ENCODE measurements at places on chromosomes 7 and 10.

DNA sequence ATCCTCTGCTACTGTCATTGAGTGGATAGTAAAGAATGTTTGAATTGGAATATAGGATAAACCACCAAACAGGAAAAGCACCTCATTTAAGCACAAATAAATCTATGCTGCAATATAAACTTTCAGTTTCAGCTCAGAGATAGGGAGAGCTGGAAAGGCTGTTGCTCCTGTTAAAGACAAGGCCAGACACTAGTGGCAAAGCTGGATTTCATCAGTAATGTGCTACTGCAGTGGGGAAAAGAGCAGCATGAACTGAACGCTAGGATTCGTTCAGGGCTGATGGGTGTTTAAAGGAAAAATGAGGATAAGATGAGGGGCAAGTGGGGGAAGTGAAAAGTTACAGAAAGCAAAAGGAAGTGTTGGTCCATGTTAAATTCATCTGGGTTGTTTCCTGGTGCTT, 775.4 kb upstream of the COBL start:
- H3K4me3 ChIP-seq, result no peak overlapping the region
- H3K27ac ChIP-seq, result no peak overlapping the region
- H3K4me1 ChIP-seq, result no peaks in the 10 kb centered on the region
- DNase-seq, result no peak

GRCh38 chr7:71457846-71458590, 326.1 kb downstream of the GALNT17 start:
- H3K4me3 ChIP-seq, result no peak overlapping the region
- H3K36me3 ChIP-seq, result no peaks in the 10 kb centered on the region
- H3K27ac ChIP-seq, result no peak overlapping the region

DNA sequence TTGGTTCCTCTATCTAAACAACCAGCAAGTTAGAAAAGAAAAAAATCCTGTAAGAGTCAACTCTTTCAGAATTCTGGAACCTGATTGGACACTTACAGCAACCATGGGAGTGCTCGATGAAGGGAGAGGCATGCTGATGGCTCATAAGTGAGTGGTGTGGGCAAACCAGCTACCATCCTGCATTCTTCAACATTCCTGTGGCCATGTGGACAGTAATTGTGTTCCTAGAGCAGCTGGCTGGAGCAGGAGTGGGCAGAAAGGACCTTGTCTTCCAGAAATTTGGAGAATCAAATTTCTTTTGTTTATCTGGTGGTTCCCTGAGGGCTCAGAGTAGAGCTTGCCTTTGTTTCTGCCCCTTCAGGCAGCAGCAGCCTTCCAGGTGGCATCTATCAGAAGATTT, 22.5 kb upstream of the MYL7 start:
- peak; percentile 51 for DNase-seq
- H3K36me3 ChIP-seq, result no peaks in the 10 kb centered on the region
- H3K27ac ChIP-seq, result no peak overlapping the region
- no peaks in the 10 kb centered on the region for H3K27me3 ChIP-seq

DNA sequence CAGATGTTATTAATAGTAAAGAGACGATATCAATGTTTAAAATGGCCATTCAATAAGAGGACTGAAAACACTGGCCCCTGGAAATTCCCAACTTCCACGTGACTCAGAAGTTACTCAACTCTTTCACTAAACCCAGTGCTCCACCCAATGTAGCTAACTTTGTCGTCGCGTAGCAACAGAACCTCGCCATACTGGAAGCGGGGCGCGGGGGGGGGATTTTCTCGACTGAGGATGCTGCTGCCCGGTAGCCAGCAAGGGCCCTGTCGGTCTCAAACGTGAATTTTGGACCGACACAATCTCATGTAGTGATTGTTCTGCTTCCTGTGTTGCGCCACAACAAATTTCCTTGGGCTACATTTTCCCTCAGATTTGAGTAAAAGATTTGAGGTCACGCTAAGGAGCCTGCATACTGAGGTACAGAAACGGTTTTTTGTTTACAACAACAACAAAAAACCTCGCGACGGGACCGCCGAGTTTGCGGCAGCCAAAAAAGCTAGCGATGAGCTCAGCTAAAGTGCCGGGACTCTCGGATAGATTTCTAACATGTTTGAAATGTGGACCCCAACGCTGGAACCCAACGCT, 977 bp upstream of the SFR1 start:
- H3K27ac ChIP-seq, result peak overlapping the region; percentile 100
- H3K36me3 ChIP-seq, result no peaks in the 10 kb centered on the region
- H3K4me3 ChIP-seq, result peak overlapping the region; percentile 77
- DNase-seq, result peak; percentile 94

DNA sequence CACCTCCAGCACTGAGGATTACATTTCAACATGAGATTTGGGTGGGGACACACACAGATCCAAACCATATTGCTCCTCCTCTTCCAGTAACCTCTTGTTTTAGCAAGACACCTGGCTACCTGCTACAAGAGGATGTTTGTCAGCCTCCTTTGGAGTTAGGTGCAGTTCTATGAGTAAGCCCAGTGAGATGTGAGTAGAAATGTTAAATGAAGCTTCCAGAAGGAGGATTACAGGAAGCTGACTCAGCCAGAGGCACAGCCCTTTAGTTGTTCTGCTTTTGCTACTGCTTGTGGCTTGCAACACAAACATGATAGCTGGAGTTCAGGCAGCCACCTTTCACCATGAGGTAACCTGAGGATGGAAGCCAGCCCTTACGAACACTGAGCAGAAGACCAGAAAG, 382.7 kb upstream of the RNF32 start:
- no peaks in the 10 kb centered on the region for H3K36me3 ChIP-seq
- DNase-seq, result no peak
- H3K27me3 ChIP-seq, result no peaks in the 10 kb centered on the region
- H3K4me3 ChIP-seq, result no peak overlapping the region
- no peaks in the 10 kb centered on the region for H3K4me1 ChIP-seq

DNA sequence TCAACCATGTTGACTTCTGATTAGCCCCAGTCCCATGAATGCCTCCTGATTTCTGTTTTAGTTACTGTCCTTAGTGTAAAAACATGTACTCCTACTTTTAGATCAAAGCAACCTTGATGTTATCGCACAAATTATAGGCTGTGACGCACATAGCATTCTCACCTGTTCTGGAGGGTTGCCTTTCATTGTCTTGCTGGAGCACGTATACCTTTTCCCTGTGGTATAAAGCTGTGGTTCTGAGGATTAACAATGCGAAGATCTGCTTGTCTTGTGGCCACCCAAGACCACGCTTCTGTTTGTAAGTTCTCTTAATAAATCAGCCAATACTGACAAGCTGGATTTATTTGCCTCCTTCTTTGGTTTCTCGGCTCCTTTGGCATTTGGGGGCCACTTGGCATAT, 30.1 kb upstream of the GLCCI1 start:
- no peak overlapping the region for H3K27ac ChIP-seq
- H3K4me3 ChIP-seq, result no peak overlapping the region
- no peak for DNase-seq
- H3K27me3 ChIP-seq, result no peaks in the 10 kb centered on the region
- no peaks in the 10 kb centered on the region for H3K36me3 ChIP-seq

DNA sequence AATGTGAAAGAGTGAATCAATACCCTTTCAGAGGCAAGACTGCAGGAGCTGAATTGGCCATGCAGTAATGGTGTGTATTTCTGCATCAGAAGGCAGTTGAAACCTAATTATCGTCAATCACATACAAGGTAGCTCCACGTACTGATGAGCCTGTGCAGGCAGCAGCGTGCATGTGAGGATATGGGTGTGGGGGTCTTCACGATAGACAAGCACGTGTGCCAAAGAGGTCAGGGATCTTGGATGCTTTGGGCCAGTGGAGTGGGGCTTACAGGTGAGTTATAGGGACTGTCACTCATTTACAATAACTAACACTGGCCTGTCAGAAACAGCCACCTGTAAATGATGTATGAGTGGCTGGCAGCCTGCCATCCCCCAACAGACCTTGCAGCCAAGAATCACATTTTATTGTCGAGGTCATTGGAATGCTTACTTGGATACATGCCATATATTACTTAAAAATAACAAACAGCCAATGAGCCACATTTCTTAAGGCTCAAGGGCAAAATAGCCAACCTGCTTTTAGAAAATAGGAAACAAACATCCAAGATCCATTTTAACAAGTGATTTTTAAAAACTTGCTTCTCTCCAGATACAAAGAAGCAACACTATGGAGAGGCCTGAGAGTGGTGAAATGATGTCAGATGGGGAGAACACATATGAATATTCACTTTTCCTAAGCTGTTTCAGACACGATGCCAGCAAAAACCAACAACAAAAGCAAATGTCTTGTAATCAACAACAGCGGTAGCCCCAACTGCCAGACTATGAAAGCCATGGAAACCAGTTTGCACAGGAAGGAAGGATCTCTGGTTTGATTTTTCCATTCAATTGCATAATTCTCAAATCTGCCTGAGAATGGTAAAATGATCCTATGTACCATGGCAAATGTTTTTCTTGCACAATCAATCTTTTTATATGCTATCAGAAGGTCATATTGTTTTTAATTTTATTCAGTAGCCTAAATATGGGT, 210.7 kb downstream of the SKAP2 start:
- no peaks in the 10 kb centered on the region for H3K4me1 ChIP-seq
- H3K27ac ChIP-seq, result no peak overlapping the region
- H3K36me3 ChIP-seq, result no peaks in the 10 kb centered on the region
- H3K4me3 ChIP-seq, result no peak overlapping the region

DNA sequence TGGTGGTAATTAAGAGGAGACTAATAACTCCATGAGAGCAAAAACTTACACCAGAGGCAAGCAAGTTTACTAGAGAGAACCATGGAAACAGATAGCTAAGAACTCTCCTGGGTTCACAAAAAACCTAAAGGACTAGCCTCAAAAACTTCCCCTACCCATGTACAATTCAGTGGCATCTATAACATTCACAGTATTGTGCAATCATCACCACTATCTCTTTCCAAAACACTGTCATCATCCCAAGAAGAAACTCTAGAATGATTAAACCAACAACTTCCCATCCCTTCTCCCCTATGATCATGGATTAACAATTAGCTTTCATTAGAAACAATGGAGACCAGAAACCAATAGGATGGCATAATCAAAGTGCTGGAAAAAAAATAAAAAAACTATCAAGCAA, 1038.3 kb downstream of the LRMDA start:
- no peak for DNase-seq
- no peak overlapping the region for H3K4me3 ChIP-seq
- no peak overlapping the region for H3K27ac ChIP-seq
- H3K27me3 ChIP-seq, result no peaks in the 10 kb centered on the region
- no peaks in the 10 kb centered on the region for H3K36me3 ChIP-seq

- H3K4me3 ChIP-seq, result no peak overlapping the region
- H3K27me3 ChIP-seq, result no peaks in the 10 kb centered on the region
- H3K36me3 ChIP-seq, result no peaks in the 10 kb centered on the region
- H3K27ac ChIP-seq, result no peak overlapping the region
- no peak for DNase-seq
Measured at GRCh38 chr10:104351061-104351702, 2.5 kb upstream of the CFAP58 start.

DNA sequence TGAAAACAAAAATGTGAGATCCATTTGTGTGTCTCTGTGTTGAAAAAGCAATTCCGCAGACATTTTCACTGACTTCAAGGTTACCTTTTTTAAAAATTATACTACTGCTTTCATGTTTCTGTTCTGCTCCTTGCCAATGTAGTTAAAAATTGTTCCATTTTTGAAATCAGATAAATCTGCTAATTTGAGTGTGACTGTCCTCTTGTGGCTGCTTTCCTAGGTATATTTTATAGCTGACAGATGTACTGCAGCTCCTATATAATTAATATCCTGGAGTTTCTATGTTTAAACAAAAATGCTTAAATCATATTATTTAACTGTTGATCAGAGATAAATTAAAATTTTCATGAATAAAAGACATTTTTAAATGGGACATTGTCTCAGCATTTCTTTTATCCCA, 177.6 kb upstream of the LRRTM3 start:
- no peaks in the 10 kb centered on the region for H3K4me1 ChIP-seq
- H3K36me3 ChIP-seq, result no peaks in the 10 kb centered on the region
- DNase-seq, result no peak
- no peak overlapping the region for H3K4me3 ChIP-seq
- H3K27me3 ChIP-seq, result no peaks in the 10 kb centered on the region

- no peak overlapping the region for H3K4me3 ChIP-seq
- H3K4me1 ChIP-seq, result no peaks in the 10 kb centered on the region
- no peaks in the 10 kb centered on the region for H3K36me3 ChIP-seq
- no peaks in the 10 kb centered on the region for H3K27me3 ChIP-seq
Measured at GRCh38 chr10:46546591-46547540, 9.6 kb downstream of the GPRIN2 start.

- no peak overlapping the region for H3K27ac ChIP-seq
- H3K36me3 ChIP-seq, result no peaks in the 10 kb centered on the region
- DNase-seq, result no peak
- H3K4me1 ChIP-seq, result no peaks in the 10 kb centered on the region
- no peak overlapping the region for H3K4me3 ChIP-seq
Measured at GRCh38 chr7:119918185-119918584, 354.8 kb upstream of the KCND2 start.

GRCh38 chr10:8056871-8057331, 2.4 kb downstream of the GATA3 start:
- H3K27ac ChIP-seq, result peak overlapping the region; percentile 96
- DNase-seq, result no peak
- H3K4me3 ChIP-seq, result no peak overlapping the region
- H3K27me3 ChIP-seq, result no peaks in the 10 kb centered on the region

GRCh38 chr7:97313900-97314299, 196.4 kb downstream of the SDHAF3 start:
- no peak overlapping the region for H3K27ac ChIP-seq
- DNase-seq, result no peak
- no peaks in the 10 kb centered on the region for H3K4me1 ChIP-seq
- H3K36me3 ChIP-seq, result no peaks in the 10 kb centered on the region
- no peak overlapping the region for H3K4me3 ChIP-seq

DNA sequence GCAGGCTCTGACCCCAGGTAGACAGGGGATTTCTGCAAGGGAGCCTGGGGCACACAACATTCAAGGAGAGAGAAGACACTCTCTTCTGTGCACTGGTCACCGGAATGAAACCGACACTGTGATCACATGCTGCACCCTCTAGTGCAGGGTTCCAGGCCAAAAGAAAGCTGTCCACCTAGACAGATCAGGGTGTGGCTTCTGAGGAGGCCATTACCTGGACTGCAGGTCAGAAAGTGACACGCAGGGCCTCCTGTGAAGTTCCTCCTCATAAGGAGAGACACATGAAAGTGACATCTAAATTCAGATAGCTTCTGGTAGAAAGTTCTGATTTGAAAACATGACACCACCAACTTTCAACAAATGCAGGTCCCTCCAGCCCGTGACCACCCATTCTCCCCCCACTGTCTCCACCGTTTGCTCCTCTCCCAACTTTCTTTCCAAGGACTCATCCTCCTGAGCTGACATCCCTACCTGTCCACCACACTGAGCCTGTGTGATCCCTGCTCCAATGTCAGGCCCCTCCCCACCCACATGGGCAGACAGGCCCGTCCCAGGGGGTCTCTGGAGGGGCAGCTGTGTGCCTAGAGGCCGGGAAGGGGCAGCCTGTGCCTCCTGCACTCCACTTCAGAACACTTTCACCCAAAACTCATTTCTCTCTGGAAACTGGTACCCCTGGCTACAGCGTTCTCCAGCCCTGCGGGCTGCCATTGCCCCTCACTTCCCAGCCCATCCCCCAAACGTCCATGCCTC, 198.0 kb downstream of the TNS3 start:
- no peak for DNase-seq
- no peaks in the 10 kb centered on the region for H3K27me3 ChIP-seq
- no peak overlapping the region for H3K4me3 ChIP-seq
- H3K27ac ChIP-seq, result no peak overlapping the region

- H3K27ac ChIP-seq, result peak overlapping the region; percentile 33
- no peak for DNase-seq
- H3K27me3 ChIP-seq, result no peaks in the 10 kb centered on the region
- peaks cover 12% of the 10 kb centered on the region for H3K4me1 ChIP-seq
- no peaks in the 10 kb centered on the region for H3K36me3 ChIP-seq
Measured at GRCh38 chr7:74182453-74183090, 8.4 kb downstream of the EIF4H start.

Data from breast epithelium (tissue), 4 donors.